ENCODE measurements at places on chromosomes 12 and 14.

GRCh38 chr14:21534576-21534975 lies 8.4 kb upstream of the SALL2 start:
- DNase-seq: peak; percentile 96

- no peak for DNase-seq
These were observed 683 bp downstream of the CIPC start for GRCh38 chr14:77098529-77099353.

GRCh38 chr12:47509398-47509851 lies 196.4 kb downstream of the RPAP3 start:
- no peak for DNase-seq

GRCh38 chr14:23153851-23154796 lies 29.3 kb downstream of the SLC7A8 start:
- peak; percentile 72 for DNase-seq

DNA sequence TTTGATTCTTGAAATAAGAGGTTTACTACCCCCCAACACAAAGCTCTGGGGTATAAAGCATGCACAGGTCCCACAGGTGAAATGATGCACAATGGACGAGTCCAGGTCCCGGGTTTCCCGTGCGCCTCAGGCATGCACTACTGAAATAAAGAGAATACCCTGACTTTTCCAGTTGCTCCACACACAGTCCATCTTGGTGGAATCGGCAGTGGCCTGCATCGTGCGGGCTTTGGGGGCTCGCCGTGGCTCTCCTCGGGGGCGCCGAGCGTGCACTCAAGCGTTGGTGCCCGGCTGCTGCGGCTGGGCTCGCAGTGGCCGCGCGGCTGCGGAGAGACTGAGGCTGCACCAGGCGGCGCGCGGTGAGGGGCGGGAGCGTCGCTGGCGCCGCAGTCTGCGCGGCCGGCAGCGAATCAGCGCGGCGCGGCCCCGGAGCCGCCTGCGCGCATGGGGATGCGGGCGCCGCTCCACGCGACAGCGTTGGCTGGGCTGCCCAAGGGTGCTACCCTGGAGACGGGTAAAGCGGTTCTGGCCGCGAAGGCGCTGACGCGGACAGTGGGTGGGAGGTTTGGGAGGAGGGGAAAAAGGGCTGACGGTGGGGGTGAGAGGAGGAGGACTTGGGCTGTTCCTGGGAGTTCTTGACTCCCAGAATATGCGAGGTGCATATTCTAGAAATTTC lies 53.8 kb upstream of the CCDC175 start:
- peak; percentile 34 for DNase-seq

GRCh38 chr14:58280954-58281787 lies 17.2 kb upstream of the ARID4A start:
- no peak for DNase-seq

- DNase-seq: no peak
These were observed 20.2 kb downstream of the TMEM229B start for GRCh38 chr14:67468378-67468730.

GRCh38 chr12:38892087-38892786 lies 13.2 kb downstream of the CPNE8 start:
- DNase-seq: peak; percentile 66

DNA sequence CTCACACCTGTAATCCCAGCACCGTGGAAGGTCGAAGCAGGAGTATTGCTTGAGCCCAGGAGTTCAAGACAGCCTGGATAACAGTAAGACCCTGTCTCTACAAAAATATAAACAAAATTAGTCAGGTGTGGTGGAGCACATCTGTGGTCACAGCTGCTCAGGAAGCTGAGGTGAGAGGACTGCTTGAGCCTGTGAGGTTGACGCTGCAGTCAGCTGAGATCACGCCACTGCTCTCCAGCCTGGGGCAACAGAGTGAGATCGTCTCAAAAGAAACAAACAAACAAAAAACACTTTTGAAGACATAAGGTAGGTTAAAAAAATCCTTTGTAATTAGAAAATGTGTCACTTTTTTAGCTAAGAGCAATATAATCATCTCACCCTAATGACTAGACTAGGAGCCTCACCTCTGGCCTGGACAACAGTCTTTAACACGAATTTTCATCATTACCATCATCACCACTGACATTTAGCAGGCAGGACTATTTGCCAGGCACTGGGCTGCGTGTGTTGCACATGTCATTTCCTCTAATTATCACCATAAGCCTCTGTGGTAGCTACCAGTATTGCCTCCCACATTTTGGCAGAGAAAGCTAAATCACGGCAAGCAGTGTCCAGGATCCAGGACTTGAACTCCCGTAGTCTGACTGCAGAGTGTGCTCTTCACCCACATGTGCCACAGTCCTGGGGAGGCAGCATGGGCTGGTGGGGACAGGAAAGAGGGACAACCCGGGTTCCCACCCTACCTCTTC lies 4.6 kb upstream of the SYCP3 start:
- no peak for DNase-seq

- no peak for DNase-seq
These were observed 17.9 kb upstream of the DHRS7 start for GRCh38 chr14:60183138-60183537.

GRCh38 chr14:56797569-56798446 lies 12.5 kb downstream of the OTX2 start:
- DNase-seq: peak; percentile 77

DNA sequence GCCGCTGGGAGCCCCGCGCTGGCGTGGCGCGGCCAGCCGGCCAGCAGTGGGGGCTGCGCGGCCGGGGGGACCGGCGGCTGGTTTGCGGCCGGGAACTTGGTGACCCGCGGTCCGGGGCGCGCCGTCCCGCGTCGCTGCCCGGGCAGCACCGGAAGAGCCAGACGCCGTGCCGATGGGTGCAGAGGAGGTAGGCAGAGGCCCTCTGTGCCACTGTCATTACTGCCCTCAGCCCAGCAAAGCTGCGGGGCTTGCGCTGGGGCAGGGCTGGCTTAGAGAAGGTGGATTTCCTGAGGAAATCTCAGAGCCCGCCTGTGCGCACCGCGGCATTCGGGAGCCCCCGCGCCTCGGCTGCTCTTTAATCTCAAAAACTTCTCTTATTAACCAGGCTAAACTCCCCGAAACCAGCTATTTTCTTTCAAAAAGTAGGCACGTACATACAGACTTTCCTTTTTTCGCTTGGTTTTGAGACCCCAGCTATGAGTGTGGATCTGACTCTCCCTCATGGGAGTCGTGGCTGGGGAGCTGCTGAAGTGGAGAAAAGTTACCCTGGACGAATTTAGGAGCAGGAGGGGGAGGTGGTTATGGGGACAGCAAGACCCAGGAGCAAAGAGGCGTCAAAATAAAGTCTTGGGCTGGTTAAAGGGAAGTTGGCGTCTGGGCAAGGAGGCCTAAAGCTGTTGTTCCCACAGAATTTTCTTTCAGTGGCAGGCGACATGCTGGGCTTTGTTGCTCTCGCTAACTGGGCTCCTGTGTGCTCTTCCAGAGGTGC lies 802 bp downstream of the SUSD6 start:
- peak; percentile 49 for DNase-seq

GRCh38 chr12:82414926-82415325 lies 56.6 kb downstream of the METTL25 start:
- DNase-seq: no peak

GRCh38 chr14:86799244-86799647 lies 1193.7 kb downstream of the GALC start:
- no peak for DNase-seq

DNA sequence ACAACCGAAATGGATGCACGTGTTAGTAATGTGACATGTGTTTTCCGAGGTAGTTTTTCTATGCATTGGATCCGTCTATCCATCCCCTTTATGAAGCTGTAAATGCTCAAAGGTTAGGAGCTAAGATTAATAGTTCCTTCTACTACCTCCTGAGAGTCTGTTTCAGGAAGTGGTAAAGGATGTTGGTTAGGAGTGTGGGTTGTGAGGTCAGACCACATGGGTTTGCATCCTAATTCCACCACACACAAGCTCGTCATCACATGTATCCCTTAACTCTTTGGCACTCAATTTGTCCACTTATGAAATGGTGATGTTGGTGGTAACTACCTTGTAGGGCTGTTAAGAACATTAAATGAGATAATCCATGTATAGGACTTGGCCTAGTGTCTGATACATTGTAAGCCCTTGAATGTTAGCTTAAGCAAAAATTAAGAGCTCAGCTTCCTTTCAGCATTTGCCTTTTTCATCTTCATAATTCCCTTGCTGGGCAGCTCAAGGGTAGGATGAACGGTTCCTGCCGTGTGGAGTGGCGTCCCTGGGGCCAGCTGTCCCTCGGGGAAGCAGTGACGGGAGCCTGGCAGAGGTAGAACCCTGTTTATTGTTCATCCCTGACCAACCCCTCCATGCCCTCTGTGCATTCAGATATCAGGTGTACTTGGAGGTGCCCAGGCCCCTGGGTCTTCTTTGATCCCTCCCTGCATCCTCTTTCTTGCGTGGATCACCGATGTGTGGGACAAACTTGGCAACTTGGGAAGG lies 52.3 kb downstream of the TSPAN9 start:
- DNase-seq: no peak

DNA sequence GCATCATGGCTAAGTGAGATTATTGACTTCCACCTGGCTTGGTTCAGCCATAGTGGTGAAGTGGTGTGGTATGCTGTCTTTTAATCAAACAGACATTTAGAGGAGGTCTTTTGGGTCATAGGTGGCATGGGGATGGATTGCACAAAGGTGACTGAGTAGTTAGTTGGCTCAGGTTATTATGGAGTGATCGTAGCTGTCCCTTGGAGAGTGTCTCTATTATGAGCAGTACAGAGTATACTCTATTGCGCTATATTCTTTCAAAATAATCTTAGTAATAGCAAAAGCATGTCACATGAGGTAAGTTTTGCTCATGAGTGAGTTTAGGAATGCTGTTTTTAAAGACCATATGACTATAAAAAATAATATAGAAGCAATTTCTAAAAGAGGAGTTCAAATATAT lies 60.4 kb downstream of the RASSF8 start:
- DNase-seq: no peak

DNA sequence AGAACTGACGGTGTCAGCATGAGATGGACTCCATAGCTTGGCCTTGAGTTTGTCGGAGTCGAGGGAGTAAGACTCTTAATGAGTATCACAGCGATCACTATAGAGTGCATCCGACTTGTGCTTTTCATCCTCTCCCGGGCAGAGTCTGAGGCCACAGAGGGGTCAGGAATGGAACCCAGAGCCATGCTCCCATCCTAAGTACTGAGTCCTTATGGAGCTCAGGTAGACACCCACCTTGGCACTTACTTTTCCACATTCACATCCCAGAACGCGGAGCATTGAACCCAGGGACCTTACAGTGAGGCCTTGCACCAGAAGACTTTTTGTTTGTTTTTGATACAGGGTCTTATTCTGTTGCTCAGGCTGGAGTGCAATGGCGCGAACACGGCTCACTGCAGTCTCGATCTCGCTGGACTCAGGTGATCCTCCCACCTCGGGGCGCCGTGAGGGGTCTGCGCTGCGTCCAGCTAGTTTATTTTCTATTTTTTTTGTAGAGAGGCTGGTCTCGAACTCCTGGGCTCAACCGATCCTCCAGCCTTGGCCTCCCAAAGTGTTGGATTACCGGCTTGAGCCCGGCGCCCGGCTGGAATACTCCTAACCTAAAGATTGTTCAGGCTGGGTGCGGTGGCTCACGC lies 719 bp upstream of the SRSF9 start:
- DNase-seq: no peak

DNA sequence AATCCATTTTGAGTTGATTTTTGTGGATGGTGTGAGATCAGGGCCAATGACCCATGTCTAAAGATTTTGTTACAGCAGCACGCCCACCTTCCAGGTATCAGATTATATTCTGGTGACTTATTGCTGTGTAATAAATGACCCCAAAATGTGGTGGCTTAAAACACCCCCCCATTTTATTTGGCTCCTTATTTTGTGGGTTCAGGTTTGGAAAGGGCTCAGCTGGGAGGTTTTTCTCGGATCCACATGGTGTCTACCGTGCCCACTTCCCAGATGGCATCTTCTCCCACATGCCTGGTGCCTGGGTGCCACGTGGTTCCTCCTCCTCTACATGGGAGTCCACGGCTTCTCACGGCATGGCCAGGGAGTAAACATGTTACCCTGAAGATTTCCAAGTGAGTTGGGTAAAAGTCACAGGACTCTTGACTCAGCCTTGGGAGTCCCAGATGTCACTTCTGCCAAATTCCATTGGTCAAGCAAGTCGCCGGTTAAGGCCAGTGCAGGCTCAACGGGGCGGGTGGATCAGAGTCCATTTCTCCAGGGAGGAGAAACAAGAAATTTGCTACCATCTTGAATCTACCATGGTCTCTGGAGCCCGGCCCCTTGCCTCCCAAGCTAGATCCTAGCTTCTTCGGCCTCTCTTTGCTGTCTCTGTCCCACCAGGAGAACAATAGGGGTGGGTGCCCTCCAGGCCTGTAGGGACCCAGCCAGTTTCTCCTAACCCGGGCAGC lies 214.3 kb downstream of the KIF26A start:
- no peak for DNase-seq

DNA sequence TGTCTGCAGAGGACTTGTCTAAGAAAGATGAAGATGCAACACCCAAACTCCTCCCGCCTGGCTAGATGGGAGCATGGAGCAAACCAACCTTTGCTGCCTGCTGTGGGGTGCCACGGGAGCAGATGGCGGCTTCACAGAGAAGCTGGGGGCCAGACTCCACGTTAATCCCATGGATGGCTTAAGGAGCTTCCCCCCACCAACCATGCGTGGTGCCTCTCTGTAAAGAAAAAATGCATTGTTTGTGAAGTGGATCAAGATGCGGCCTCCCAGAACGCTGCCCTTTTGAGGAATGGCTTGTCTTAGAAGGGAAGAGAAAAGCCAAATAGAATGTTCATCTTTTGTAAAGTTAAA lies 15.6 kb downstream of the MVK start:
- DNase-seq: no peak

DNA sequence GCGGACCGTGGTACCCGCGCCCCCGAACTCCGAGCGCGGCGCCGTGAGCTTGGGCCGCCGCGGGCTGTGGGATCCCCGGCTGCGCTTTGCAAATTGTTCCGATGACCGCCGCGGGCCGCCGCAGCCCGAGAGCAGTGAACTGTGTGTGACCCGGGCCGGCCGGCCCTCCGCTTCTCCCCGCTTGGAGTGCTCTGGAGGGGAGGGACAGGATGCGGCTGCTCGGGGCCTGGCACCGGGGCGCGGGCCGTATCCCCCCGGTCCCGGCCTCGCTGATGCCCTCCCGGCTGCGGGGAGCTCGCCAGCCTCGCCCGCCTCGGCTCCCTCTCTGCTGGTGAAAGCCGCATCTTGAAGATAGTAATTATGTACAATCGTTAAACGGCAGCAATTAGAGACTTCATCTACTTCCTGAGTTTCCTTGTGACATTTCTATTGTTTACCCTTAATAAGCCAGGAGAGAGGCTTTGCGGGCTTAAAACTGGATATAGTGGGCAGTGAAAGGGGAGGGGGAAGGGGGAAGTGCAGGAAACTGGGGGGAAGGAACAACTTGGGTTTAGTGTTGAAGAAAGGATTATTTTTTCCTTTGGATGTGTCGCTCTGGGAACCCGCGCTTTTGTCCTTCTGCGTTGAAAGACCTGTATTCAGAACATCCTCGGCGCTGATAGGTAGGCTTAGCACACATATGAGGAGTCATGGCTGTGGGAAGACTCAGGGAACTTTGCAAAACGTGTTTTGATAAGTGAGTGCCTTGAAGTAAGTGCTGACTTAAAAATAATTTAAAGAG lies 1.2 kb downstream of the PELI2 start:
- peak; percentile 73 for DNase-seq

- DNase-seq: no peak
These were observed 53.6 kb downstream of the BRMS1L start for GRCh38 chr14:35879654-35880249.

Data from mesendoderm (in vitro differentiated cells).